ENCODE measurements at places on chromosomes 12 and 14.

DNA sequence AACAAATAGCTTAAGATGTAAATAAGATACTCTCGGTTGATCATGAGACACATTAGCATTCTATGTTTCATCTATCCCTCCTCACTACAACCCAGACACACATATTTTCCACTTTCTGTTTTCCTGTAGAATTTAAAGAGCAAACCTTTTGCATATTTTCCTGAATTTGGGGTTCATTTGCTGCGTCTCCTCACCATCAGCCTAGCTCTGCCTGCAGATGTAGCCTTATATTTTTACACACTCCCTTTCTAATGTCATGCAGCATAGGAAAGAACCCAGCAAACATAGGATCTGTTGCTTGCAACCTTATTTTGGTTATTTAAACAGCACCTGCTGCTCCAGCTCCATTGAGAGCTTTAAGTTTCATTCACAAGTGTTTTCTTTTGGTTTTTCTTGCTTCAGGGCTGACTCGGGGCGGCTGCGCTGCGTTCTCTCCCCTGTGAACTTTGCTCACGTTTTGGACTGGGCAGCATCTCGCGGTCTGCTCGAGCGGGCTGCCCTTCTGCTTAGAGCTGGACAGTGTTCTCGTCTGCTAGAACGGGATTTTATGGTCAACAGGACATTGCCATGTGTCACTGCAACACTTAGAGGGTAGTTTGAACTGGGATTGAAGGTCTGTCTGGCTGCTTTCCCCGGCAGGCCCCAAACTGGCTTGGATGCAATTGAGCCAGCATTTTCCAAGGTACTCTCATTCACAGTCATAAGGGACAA lies 57.8 kb upstream of the VRK1 start:
- no peak for DNase-seq

- no peak for DNase-seq
These were observed 90.2 kb downstream of the ACTN1 start for GRCh38 chr14:68888883-68889282.

- DNase-seq: no peak
These were observed 495 bp downstream of the TMEM121 start for GRCh38 chr14:105526776-105527380.

GRCh38 chr12:112971248-112971647 lies 7.1 kb upstream of the OAS2 start:
- DNase-seq: no peak

DNA sequence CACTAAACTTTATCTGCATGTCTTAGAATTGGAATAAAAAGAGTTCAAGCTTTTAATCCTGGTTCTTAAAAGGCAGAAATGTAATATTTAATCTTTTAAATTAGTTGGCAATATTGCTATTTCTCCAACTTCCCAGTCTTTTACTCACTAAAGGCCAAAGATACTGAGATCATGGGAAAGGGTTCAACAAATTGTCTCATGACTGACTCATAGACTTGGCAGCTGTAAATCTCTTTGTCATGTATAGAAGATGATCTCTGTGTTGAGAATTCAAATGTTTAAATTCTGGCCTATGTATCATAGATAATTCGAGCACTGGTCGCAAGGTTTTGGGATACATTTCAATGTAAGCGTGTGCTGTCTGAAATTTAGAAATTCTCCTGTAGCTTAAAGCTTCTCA lies 40.1 kb upstream of the STRAP start:
- DNase-seq: no peak

GRCh38 chr14:86739761-86740160 lies 1209.8 kb downstream of the FLRT2 start:
- DNase-seq: no peak

DNA sequence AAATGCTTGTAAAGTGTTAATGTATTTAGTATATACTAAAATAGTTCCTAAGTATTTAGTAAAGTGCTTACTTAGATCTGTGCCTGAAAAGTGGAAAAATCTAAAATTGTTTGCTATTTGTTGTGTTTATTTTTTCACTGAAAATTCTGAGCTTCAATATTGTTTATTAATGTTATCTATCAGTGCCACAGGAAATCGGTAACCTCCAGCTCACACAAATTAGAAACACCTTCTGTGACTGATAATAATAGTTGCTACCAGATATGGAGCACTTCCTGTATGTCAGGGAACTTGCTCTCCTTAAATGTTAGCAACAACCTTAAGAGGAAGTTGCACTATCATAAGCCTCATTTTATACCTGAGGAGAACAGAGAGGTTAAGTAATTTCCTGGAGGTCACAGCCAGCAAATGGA lies 723 bp upstream of the LRP10 start:
- DNase-seq: no peak
